ENCODE measurements at places on chromosomes 13 and 19.

GRCh38 chr19:372306-372890, 27.8 kb upstream of the MIER2 start:
- no peak for DNase-seq

- DNase-seq: no peak
Observed at GRCh38 chr13:94292323-94292640, 187.2 kb downstream of the DCT start.

DNA sequence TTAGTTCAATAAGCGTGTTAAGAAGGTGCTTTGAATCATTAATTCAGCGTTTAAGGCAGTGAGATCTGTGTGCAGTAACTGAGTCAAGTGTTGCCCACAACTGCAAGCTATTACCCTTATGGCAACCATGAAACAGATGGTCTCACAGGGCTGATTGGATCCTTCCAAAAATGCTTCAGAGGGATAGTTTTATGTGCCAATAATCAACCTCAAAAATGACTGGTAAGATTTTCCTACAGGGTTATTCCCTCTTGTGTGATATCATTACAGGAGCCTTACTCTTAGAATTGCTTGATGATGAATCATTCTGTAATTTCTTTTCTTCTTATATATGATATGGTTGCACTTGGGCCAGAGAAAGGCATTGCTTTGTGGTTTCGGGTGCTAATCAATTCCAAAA, 1299.2 kb upstream of the ATXN8OS start:
- DNase-seq: no peak

- no peak for DNase-seq
Observed at GRCh38 chr13:113862931-113863523, 849 bp downstream of the GAS6 start.

- DNase-seq: no peak
Observed at GRCh38 chr13:39788102-39788501, 132.6 kb downstream of the COG6 start.
